Stimulated activated CD4-positive, alpha-beta T cell treated with anti-CD3 and anti-CD28 coated beads, TNF-alpha, amount 100 ng/mL, for 24 hours (primary cell): ENCODE measurements at places on chromosomes 3 and 15.

DNA sequence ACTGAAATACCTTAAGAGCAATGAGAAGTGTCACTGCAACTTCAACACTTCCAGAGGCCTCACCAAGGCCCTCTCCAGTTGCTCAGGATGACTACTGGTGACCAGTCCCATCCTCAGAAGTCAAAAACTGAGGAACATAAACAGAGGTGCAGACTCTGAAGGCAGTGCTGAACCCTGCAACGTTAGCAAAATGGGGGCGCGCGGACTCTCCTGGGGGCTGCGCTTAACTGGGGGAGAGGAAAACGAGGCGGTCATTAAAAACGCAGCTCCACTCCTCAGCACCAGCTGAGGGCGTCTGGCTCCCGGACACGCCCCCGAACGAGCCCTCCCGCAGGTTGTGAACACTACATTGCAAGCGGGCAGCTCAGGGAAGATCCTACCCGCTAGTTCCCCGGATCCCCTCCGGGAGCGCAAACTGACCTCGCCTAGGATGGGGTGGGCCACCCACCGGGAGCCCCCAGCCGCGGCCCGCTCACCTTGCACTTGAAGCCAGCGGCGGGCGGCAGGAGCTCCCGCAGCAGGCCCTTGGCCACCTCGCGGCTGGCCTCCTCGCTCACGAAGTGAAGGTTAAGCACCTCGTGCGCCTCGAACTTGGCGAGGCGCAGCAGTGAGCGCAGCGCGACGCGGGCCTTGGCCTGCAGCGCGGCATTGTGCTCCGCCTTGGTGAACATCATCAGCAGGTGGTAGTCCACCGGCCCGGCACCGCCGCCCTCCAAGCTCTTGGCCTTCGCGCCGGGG lies 711 bp downstream of the XXYLT1 start:
- peak; percentile 55 for DNase-seq

GRCh38 chr3:24129549-24129948 lies 184.5 kb downstream of the NR1D2 start:
- DNase-seq: no peak

DNA sequence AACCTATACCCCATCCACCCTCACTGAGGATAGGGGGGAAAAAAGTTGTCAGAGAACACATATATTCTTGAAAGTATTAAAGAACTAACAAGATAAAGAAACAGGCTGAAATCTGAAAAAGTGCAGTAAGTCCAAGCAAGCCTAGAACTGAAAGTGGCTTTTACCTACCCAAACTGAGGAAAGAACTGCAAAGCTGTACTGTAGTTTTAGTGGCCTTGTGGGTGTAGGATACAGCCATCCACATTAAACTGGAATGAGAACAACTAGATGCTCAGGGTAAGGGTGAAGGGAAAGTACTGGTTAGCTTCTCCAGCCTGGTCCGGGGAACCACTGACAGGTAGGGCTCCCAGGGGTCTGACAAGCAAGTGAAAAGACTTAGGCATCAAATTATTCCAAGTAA lies 10.1 kb downstream of the UBP1 start:
- DNase-seq: no peak

DNA sequence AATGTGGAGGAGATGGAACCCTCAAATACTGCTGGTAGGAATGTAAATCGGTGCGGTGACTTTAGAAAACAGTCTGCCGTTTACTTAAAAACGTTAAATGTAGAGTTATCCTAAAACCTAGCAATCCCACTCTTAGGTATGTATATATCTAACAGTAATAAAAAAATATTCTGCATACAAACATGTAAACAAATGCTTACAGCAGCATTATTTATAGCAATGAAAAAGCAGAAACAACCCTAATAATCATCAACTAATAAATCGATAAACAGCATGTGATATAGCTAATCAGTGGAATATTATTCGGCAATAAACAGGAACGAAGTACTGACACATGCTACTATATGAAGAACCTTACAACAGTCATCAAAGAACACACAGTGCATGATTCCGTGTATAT lies 144.7 kb downstream of the CNTN3 start:
- DNase-seq: no peak

DNA sequence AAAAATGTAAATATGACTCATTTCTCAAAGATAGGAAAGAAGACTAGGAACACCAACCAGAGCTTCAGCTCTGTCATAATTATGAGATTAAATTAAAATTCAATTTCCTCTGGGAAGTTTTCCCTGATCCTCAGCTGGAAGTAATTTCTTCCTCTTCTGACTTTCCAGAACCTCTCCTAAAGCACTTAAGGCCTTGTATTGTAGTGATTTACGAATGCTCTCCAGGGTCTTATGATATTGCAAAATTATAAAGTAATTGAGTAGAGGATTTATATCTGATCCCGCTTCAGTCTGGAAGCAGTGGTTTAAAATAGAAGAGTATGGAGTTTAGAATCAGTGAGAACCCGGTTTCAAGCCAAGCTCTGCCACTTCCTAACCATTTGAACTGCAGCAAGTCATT lies 279.8 kb downstream of the ZPLD1 start:
- DNase-seq: no peak

GRCh38 chr3:79396595-79396994 lies 371.2 kb downstream of the ROBO1 start:
- no peak for DNase-seq

GRCh38 chr15:75739791-75740190 lies 27.1 kb upstream of the CSPG4 start:
- no peak for DNase-seq

- DNase-seq: no peak
Measured at GRCh38 chr15:100920516-100921135, 1.5 kb downstream of the LRRK1 start.

- DNase-seq: no peak
Measured at GRCh38 chr15:64454282-64454681, 6.1 kb upstream of the ZNF609 start.

- no peak for DNase-seq
Measured at GRCh38 chr15:35605764-35606449, 59.9 kb upstream of the DPH6 start.

DNA sequence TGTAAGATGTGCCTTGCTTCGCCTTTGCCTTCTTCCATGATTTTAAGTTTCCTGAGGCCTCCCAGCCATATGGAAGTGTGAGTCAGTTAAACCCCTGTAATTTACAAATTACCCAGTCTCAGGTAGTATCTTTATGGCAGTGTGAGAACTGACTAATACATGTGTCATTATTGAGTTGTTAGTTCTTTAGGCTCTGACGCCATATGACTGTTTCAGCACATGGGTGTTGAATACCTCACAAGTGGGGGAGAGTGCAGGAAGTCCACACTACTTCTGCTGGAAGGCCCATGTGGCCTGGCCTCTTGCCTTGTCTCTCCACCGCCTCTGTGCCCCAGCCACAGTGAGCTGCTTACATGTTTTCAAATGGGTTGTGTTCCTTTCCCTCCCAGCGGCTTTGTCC lies 28.5 kb downstream of the MFSD1 start:
- no peak for DNase-seq
